Activated CD4-positive, alpha-beta memory T cell treated with anti-CD3 and anti-CD28 coated beads for 36 hours (primary cell): ENCODE measurements at places on chromosomes 7 and 10.
A peak's percentile ranks its signal among the peaks of the same experiment; 100 is the strongest.

- DNase-seq, result no peak
Observed at GRCh38 chr7:37732888-37733287, 49.3 kb downstream of the GPR141 start.

DNA sequence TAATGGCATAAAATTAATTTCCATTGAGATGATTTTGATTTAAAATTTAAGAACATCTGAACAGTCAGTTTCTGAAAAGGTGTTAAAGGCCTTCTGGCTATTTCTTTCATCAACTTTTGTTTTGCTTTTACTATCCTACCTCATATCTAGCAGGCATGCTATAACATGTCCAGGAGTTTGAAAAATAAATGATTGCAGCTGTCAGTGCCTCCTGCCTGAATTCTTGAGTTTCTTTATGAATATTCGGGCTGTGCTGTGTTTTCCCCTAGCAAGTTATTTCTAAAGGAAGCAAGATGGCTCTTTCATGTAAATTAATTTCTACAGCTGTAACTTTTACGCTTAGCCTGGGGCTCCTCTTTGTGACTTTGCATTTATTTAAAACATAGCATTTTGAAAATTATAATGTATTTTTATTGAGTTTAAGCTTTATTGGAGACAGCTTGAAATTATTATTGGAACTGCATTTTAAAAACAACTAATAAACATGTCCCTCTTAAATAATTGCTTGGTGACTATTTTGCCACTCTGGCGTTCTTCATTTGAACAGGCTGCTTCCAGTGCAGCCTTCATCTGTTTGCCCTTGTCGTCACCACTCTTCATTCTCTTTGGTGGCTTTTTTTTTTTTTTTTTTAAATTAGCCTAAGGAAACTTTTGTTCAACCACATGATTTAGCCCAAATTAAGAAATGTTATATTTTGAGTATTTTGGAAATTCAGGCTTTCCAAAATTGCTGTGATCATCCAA is 1083.4 kb upstream of the LRRN3 start:
- DNase-seq, result no peak

DNA sequence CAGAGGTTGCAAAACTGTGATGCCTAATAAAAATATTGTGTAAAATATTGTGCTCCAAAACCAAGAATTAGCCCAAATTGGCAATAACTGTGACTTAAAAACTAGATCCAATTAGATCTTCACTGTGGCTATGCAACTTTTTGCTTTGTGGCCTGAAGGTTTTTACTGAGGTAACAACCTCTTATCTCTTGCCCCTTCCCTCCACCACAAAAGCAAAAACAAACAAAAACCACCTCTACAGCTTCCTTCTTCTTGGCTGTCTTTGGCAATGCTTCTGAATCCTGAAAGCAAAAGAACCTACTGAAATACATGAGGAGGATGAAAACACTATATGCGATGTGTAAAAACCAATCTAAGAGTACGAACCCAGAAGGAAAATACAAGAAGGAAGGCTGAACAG is 226.7 kb upstream of the MBL2 start:
- DNase-seq, result no peak

GRCh38 chr7:35792472-35792871 is 8.4 kb upstream of the SEPTIN7 start:
- no peak for DNase-seq

DNA sequence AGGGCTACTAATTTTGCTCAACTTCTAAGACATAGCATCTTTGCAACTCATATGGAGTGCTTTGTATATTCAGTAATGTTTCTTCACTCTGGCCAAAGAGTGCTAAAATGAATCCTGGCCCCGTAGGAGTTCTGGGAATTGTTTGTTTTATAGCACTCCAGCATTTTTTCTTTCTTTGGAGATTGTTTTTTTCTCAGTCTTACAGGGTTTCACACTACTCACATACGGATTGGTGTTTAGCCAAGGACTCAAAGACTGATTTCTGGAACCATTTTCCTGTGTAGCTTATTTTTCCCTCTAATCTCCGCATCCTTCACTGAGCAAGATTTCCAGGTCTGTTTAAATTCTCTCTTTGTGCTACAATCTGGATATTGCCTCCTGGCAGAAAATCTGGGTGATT is 6.4 kb downstream of the TAS2R41 start:
- no peak for DNase-seq

DNA sequence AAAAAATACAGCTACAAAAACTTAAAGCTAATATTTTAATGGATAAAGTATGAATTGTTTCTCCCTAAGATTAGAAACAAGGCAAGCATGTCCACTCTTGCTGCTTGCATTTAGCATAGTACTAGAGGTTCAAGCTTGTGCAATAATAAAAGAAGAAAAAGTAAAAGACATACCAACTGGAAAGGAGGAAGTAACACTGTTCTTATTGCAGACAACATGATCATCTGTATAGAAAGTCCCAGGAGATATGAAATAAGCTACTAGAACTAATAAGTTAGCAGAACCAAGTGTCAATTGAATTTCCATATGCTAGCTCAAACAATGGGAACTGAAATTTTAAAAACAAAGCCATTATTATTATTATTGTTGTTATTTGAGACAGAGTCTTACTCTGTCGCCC is 20.0 kb upstream of the RABGEF1 start:
- no peak for DNase-seq

DNA sequence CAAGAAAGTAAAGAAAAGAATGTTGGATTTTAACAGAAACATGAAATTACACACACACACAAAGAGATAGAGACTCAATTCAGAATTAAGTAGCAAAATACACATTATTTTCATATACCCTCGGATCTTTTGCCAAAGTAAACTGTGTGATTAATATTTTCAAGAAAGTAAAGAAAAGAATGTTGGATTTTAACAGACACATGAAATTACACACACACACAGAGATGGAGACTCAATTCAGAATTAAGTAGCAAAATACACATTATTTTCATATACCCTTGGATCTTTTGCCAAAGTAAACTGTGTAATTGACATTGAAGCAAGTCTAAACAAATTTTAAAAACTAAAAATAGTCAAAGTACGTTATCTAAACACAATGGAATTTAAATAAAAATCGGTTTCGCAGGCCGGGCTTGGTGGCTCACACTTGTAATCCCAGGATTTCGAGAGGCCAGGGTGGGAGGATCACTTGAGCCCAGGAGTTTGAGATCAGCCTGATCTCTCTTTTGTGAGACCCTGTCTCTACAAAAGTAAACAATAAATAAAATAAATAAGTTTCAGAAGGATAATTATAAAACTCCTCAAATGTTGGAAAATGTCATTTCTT is 337.3 kb upstream of the MAGI2 start:
- DNase-seq, result no peak

DNA sequence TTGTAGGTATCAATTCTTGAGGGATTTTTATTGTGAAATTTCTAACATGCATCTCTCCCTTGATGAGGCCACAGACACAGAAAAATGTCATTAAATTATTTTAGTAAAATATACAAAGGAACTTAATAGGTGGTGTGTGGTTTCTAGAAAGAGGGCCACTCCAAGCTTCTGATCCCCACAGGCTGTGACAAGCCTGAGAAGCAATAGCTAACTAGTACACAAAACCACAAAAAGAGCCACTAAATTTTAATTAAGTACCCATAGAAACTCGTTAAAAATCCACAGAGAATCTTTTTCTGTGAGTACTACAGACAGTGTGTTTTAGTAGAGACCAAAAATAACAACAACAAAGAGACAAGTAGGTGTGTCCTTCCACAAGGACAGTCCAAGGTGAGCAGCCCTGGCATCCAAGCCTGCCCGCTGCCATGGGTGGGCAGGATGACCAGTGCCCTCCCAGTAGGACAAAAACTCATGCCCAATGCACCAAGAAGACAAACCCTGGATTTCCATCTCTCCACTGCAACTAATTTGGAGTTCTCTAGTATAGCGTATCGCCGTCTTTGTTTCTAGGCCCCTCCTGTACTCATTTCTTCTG is 81.0 kb downstream of the RNF216 start:
- DNase-seq, result no peak

- DNase-seq, result no peak
Observed at GRCh38 chr10:3830946-3831345, 45.9 kb upstream of the KLF6 start.

DNA sequence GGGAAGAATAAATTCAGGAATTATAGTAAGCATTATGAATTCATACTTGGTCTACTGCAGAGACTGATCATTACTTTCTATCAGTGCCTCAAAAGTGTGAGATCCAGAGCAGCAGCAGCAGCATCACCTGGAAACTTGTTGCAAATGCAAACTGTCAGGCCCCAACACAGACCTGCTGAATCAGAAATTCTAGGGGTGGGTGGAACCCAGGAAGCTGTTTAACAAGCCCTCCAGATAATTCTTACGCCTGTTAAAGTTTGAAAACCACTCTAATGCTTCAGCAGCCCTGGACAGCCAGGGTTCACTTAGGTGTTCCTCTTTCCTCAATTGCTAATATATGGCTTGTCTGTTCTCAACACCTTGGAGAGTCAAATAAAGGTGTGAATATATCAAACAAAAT is 19.5 kb downstream of the CACUL1 start:
- DNase-seq, result no peak

DNA sequence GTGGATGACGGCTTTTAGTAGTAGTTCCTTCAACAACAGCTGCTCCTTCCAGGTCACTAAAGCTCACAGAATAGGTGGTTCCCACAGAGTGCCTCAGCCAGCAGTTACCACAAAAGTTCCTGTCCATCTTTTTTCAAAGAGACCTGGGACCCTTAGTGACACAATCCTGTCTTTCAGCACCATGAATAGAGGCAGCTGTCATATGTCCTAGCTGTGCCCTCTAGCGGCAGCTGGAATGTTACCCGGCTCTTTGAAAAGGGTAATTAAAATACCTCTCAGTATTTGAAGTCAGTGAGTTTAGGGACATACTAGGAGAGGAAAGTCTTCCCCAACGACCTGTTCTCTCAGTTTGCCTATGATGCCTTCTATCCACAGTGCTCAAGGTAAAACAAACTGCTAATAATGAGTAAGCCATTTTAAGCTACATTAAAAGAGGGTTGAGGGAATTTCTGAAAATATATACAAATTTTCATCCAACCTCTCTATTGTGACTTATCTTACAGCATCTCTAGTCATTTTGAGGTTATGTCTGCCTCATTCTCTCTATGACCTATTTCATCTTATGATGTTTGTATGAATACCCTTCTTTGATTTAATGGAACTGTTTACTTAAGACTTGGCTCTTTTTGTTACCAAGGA is 290.8 kb downstream of the NXPH1 start:
- peak; percentile 19 for DNase-seq

DNA sequence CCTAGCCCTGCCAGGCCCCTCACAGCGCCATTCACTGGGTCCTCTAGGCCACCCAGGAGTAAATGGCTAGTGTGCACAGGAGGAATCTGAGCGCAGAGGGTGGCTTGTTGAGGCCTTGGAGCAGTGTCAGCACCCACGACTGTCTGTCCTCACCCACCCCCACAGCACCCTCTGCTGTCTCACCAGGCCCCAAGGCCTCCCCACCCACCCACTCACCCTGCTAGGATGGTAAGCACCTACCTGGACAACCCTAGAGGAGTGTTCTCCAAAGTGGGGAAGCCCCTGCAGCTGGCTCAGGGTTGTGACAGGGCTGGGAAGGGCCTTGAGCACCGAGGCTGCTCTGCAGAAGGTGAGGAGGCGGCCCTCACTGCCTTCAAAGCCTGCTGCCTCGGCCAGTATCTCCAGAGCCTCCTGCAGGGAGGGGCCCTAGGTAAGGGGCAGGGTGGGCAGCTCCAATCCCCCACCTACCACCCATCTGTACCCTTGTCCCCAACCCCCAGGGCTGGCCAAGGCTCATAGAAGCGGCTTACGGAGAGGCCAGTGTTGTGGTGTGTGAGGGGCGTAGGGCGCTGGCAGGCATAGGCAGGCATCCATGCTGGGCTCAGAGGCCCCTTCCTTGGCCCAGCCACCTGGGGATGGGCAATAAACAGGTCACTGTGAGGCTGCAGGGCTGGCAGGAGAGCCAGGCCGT is 2.9 kb downstream of the POLM start:
- DNase-seq, result no peak

- peak; percentile 35 for DNase-seq
Observed at GRCh38 chr10:132685101-132685891, 100.7 kb downstream of the NKX6-2 start.

DNA sequence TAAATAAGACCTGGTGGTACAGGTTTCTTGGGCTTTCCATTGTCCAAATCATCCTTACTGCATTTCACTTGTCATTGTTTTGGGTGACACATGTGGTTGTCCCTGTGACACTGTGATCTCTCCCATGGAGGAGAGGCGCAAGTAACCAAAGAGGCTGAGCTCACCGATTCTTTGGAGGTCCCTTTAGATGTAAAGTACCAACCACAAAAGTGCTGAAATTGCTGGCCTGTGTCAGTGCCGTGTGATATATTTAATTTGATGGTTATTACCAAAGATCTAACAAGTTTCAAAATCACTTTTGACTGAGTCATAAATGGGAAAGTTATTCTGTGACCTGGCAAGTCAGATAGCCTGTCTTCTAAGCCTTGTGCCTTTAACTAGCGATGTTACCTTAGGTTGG is 19.4 kb downstream of the MCM10 start:
- peak; percentile 55 for DNase-seq

GRCh38 chr10:88986549-88987242 is 3.9 kb upstream of the FAS start:
- DNase-seq, result no peak

- DNase-seq, result no peak
Observed at GRCh38 chr7:143322760-143323633, 7.1 kb downstream of the CLCN1 start.

GRCh38 chr10:49365675-49366415 is 30.0 kb downstream of the DRGX start:
- DNase-seq, result no peak

DNA sequence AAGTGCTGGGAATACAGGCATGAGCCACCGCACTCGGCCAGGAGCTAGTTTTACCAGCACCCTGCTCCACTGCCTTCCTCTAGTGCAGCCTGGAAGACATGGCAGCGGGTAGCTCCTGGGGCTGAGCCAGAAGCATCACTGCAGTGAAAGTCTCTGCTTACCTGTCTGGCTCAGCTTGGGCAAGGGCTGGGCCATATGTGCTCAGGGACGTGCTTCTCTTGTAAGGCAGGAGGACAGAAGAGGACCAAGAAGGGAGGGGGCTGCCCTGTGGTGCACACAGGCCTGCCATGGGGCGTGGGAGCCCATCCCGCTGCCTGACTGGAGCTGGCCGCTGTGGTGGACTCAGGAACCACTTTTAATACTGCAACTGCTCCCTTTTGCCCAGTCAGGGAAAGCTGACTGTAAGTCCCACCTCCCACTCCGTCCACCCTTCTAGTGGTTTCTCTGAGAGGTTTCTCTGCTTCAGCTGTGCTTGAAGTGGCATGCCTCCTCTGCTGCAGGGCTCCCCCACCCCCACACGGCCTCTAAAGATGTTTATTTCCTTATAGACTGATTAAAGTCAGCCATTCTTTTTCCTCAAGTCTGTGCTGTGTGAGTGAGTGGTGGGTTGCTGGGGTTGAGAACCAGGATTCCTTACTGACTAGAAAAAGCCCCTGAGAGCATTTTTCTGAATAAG is 25.3 kb upstream of the C10orf95 start:
- DNase-seq, result no peak

DNA sequence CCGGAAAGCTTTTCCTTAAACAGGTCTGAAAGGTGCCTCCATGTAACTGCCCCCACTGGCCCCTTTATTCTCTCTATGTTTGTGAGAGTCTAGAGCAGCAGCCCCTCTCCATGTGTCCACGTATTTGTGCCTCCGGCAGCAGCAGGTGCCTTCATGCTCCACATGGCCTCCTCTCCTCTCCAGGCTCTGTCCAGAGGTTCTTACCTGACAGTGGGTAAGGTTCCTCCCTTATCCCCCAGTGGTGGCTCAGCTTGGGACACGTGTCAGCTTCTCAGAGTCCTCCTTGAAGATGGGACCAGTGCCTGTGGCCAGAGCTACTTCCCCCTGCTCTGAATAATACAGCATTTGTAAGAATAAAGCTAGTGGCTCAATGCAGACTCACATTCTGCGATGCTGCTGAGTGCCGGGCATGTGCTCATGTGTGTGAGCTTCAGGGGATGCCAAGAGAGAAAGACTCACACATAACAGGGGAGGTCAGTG is 7.9 kb downstream of the CALML3 start:
- no peak for DNase-seq
